NCI-H1930 (cell line): ENCODE measurements at places on chromosomes 5 and 9.

GRCh38 chr9:121107881-121108280 is 33.1 kb downstream of the CNTRL start:
- DNase-seq = no peak

GRCh38 chr5:91272858-91273257 is 110.3 kb downstream of the ARRDC3 start:
- DNase-seq = no peak

GRCh38 chr5:7802855-7803254 is 48.1 kb downstream of the CFAP90 start:
- DNase-seq = no peak

DNA sequence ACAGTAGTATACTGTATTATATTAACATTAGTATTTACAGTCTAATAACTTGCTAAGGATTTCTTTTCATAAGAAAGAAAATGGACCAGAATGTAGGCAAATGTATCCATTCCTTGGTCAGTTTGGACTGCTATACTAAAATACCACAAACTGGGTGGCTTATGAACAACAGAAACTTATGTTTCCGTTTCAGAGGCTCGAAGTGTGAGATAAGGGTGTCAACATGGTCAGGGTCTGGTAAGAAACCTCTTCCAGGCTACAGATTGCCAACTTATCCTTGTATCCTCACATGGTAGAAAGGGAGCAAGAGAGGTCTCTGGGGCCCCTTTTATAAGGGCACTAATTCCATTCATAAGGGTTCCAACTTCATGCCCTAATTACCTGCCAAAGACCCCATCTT is 9.2 kb upstream of the ESM1 start:
- no peak for DNase-seq

GRCh38 chr5:73117088-73117740 is 3.2 kb upstream of the TMEM171 start:
- no peak for DNase-seq

- no peak for DNase-seq
Observed at GRCh38 chr5:143161885-143162540, 241.5 kb downstream of the NR3C1 start.

- DNase-seq = no peak
Observed at GRCh38 chr5:72498284-72498683, 8.9 kb downstream of the ZNF366 start.

- no peak for DNase-seq
Observed at GRCh38 chr5:168788107-168788506, 208.9 kb upstream of the PANK3 start.

GRCh38 chr9:125240649-125240999 is 519 bp downstream of the HSPA5 start:
- DNase-seq = no peak

- no peak for DNase-seq
Observed at GRCh38 chr9:132780230-132781007, 97.7 kb downstream of the AK8 start.

- no peak for DNase-seq
Observed at GRCh38 chr9:8907868-8908267, 1108.3 kb upstream of the DMAC1 start.

GRCh38 chr9:109166171-109166770 is 778 bp downstream of the FRRS1L start:
- DNase-seq = no peak

DNA sequence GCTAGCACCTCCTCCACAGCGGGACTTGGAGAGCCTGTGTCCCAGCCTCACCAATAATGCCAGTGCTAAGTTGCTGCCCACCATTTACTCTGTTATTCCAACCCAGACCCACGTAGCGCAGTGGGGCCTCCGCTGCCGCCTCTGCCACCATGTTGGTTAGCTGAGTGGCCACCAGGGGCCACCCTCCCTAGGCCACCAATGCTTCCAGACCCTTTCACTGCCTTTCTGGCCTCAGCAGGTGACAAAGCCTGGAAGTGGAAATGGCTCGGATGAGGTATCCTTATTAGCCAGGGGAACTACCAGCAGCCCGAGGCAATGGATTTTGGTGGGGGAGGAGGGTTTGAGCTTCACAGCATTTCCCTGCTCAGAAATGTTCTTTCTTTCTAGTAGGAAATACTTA is 110.1 kb downstream of the OSTF1 start:
- no peak for DNase-seq

DNA sequence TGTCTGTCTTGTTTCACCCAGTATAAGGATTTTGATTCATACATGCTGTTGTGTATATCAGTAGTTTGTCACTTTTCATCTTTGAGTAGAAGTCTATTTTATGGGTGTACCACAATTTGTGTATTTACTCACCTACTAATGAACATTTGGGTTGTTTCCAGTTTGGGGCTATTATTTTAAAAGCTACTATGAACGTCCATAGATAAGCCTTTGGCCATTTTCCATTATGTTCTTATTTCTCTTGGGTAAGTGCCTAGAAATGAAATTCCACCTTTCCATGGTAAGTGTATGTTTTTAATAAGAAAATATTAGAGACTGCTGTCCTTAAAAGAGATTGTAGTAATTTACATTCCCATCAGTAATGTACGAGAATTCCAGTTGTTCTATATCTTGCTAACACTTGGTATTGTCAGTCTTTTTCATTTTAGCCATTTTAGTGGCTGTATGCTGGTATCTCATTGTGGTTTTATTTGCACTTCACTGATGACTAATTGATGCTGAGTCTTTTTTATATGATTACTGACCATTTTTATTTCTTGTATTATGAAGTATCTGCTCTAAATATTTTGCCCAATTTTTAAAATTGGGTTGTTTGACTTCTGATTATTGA is 17.9 kb upstream of the PDE8B start:
- DNase-seq = no peak

DNA sequence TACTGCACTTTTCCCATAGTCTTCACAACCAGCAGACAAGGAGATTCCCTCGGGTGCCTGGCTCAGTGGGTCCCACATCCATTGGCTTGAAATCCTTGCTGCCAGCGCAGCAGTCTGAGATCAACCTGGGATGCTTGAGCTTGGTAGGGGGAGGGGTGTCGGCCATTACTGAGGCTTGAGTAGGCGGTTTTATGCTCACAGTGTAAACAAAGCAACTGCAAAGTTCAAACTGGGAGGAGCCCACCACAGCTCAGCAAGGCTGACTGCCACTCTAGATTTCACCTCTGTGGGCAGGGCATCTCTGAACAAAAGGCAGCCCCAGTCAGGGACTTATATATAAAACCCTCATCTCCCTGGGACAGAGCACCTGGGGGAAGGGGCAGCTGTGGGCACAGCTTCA is 512.3 kb upstream of the MPDZ start:
- no peak for DNase-seq

DNA sequence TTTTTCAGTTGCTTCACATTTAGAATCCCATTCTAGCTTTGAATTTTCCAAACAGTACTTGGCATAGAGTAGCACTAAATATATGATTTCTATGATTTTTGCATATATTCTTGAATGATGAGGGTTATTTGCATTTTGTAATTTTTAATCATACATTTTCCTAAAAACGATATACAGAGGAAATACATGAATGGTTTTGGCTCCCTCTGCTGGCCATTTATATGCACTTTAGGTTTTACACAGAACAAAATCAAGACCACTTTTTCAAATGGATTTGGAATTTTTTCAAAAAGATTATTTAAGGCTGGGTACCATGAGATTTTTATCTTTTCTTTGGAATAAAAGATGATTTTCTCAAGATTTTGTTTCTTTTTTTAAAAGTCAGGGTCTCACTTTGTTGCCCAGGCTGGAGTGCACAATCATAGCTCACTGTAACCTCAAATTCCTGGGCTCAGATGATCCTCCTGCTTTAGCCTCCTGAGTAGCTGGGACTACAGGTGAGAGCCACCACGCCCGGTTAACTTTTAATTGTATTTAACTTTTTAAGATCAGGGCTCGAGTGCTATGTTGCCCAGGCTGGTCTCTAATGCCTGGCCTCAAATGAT is 16.7 kb upstream of the COMMD10 start:
- DNase-seq = no peak

GRCh38 chr5:174555726-174556125 is 168.7 kb upstream of the MSX2 start:
- no peak for DNase-seq

DNA sequence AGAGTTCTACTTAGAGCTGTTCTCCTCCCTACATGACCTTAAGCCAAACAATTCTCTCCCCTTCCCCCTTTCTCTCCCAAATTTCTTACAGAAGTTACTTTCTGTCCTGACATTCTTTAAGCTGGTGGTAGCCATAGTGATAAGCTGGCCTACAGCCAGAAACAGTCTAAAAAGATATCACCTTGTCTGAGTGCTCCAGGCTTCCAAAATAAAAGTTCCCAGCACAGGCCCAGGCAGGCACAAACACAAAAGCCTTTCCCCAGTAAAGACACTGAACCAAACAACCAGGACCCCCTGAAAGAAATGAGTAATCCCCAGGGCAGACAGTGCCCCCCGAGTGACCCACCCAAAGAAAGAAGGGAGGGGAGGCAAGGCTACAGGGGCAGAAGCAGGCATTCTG is 19.2 kb downstream of the SIL1 start:
- DNase-seq = no peak

GRCh38 chr9:27402626-27403025 is 105.7 kb upstream of the EQTN start:
- no peak for DNase-seq

- no peak for DNase-seq
Observed at GRCh38 chr9:132147331-132147730, 14.5 kb upstream of the NTNG2 start.

DNA sequence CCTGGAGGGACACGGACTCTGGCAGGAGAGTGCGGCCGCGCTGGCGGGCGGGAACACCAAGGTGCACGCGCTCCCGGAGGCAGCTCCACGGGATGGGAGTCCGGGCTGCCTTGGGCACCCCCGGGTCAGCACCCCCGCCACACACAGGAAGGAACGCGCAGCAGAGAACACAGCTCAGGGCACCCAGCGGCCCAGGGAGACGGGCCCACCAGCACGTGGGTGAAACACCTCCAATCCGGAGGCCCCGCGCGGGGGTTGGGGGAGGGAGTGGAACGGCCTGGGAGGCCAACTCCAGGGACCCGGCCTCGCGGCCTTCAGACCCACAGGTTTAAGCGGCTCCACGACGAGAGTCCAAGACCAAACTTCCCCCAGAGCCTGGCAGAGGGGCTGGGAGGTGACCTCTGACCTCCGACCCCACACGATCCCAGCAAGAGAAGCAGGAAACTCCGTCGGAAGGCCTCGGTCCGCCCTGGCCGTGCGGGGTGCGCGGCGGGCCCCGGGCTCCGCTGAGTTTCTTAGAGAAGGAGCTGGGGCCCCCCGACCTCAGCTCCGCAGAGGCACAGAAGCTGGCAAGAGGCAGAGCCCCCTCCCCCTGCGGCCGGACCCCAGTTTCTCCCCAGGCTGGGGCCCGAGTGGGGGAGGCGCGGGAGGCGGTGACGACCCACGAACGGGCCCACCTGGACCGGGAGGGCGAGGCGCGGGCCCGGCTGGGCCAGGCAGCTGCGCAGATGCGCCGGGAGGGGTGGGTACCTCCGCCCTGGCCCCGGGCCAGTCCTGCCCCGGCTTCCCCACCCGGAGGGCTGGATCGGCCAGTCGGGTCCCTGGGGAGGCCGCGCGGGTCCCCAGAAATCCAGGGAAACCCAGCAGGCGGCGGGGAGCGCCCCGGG is 851 bp downstream of the NACC2 start:
- DNase-seq = no peak

GRCh38 chr9:131438190-131438589 is 44.3 kb downstream of the PRRC2B start:
- no peak for DNase-seq

DNA sequence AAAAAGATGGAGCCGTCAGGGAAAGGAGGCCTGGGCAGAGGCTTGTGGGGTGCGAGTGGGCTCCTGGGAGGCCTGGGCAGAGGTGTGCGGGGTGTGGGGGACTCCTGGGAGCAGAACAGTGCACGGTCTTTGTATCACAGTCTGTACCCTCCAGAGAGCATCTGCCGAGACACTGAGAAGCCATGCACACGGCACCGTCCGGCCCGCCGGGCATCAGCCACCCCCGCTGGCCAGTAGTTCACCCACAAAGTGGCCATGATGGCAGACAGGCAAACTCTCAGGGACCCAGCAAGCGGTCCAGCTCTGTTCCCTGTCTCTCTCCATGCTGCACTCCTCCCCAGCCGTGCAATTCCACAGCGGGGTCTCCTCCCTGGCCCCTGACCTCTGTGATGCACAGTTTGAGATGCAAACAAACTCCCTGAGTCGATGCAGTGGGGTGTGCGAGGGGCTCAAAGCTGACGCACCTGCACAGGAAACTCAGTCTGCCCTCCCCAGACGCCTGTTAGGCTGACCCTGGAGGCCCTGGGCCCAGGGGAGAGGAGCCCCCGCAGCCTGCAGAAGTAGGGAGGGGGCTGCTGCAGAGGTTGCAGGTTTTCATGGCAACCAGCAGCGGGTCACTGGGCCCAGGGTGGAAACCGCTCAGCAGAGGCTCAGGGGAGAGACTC is 9.1 kb upstream of the GPSM1 start:
- no peak for DNase-seq

DNA sequence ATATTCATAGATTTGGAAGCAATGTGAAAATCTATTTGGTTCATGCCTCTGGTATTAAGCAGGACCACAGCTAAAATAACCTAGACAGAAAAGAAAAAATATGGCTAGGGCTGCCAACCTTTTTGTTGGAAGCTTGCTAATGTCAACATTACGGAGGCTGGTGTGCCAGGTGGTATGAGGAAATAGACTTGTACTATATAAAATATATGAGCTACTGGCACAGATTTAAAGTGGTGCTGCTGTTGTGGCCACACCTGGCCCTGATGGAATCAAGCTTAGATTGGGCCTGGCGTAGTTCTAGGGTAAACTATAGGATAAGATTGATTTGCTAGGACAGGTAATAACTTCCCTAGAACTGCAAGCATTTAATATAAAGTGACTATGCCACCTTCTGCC is 10.6 kb upstream of the PARP8 start:
- DNase-seq = no peak

GRCh38 chr9:72443855-72444254 is 77.6 kb upstream of the TMC1 start:
- DNase-seq = no peak

DNA sequence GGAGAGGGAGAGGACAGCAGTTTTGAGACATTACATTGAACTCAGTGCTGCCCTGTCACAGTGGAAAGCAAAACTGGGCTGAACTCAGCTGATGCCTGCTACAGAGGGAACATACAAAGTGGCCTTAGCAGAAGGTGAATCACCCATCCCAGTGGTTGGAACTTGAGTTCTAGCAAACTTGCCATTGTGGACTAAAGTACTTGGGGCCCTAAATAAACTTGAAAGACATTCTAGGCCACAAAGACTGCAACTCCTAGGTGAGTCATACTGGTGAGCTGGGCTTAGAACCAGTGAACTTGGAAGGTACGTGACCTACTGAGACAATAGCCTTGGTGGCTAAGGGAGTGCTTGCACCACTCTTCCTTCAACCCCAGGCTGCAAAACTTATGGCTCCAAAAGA is 155.7 kb upstream of the RIOK2 start:
- DNase-seq = no peak

- no peak for DNase-seq
Observed at GRCh38 chr5:17114233-17114632, 103.2 kb upstream of the BASP1 start.
